ENCODE measurements at places on chromosomes 2 and 18.

DNA sequence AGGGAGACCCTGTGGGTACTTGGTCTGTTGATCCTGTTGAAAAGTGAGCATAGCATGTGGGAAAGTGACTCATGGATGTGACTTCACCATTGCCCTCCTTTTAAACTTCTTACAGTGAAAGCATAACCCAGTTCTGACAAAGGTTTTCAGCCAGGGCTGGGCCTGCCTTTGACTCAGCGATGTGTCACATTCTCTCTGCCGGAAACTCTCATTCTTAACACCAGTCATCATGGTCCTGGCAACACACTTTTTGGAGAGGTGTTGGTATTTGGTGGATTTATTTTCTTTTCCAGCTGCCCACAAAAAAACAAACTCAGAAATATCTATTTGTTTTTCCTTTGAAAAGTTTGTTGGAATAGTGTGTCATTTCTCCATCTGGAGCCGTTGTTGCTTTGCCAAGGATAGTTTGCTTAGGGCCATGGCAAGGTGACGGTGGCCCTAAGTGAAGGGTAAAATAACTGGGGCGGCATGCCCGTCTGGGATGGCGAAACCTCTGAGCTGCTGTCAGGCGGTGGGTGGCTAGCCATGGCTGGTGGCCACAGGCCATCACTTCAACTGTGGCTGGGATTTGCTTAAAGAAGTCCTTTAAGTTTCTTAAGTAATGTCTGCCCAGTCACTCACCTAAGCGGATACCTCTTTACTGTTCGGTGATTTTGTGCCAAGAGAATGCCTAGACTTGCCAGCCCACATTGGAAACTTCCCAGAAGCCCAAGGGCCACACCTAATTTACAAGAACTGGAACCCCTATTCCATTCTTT, 123.3 kb downstream of the LTBP1 start:
- no peak for DNase-seq

DNA sequence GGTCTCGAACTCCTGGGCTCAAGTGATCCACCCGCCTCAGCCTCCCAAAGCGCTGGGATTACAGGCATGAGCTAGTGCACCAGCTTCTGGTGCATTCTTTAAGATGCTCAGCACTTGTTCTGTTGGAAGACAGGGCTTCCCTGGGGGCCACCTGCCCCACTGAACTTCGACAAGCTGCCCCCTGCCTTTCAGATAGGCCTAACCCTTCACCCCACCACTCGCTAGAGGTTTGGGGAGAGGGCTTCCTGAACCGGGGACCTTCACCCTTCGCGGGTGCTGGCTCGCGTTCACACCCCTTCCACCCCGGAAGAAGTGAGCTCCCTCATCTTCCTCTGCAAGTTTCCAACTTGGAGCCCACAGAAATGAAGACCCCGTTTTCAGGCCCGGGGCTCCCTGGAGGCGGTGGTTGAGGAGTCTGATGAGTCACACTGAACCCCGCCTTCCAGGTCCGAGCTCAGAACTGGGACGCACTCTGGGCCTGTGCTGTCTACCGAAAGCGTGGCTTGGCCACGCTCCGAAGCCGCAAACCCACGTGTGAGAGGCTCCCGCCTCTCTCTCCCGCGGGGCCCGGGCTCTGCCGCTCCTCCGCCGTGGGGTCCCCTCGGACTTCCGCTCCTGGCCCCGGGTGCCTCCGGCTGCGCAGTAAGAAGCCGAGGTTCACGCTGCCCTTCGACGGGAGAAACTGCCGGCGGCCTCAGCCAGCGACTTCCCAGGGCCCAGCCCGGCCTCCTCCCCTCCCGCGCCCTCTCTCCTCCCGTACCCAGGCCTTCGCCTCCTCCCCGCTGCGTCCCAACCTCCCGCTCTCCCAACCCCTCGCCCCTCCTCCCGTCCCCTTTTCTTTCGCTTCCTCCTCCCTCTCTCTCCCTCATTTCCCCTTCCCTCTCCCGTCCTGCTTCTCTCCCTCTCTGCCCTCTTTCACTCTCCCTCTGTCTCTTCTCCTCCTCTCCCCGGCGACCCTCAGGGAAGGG, 47.5 kb upstream of the SP3 start:
- no peak for DNase-seq

GRCh38 chr2:85422072-85422457, 3.6 kb downstream of the SH2D6 start:
- DNase-seq = no peak

GRCh38 chr2:64967601-64968000, 21.6 kb upstream of the SLC1A4 start:
- DNase-seq = no peak

DNA sequence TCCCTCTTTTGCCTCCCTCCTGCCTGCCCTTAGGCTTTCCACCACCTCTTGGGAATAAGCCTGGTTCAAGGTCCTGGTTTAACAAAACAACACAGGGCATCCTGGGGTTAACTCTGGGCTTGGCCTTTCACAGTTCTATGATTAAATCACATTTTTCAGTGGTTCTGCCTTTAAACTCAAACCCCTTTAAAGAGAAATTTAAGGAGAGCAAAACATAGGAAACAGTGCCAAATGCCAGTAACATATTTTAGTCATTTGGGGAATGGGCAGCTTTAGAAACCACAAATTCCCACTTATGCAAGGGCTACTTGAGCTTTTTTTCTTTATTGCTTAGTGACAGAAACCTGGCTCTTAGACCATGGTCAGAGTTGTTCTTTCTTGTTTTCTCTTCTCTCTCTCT, 112.2 kb upstream of the FZD5 start:
- no peak for DNase-seq

GRCh38 chr2:23037596-23037995, 347.4 kb upstream of the KLHL29 start:
- no peak for DNase-seq

GRCh38 chr2:16031058-16031847, 90.9 kb downstream of the MYCN start:
- no peak for DNase-seq

DNA sequence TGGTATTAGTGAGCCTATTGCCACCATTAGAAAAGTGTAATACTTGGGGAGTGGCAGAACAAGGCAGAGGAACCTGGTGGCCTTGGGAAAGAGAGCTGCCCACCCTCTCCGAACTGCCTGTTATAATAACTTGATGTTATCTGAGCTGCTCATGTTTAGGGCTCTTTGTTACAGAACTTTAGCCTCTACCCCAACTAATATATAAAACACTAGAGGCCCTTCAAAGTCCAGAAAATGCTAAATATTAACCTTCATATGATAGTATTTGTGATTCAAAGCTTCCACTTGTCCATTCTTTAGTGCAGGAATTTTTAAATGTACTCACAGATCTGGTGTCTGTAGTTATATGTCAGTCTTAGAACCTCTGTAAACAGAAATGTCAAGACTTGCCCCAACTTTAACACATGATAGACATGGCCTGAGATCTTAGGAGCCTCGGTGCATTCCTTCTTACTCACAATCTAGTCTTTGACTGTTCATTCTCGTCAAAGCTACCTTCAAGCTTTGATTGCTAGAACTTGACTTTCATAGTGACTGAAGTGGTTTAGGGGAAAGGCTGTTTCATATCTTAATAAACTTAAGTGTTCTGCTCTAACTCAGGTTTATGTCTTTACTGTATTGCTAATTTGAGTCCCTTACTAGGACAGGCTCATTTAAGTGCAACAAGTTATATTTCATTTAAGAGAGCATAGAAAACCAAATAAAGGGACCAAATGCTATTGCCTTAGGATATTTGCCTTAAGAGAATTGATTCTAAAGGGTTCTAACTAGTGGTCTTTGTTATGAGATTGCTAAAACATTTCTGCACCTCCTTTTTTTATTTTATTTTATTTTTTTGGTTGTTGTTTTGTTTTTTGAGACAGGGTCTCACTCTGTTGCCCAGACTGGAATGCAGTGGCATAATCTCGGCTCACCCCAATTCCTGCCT, 41.6 kb downstream of the DDX1 start:
- DNase-seq = no peak

DNA sequence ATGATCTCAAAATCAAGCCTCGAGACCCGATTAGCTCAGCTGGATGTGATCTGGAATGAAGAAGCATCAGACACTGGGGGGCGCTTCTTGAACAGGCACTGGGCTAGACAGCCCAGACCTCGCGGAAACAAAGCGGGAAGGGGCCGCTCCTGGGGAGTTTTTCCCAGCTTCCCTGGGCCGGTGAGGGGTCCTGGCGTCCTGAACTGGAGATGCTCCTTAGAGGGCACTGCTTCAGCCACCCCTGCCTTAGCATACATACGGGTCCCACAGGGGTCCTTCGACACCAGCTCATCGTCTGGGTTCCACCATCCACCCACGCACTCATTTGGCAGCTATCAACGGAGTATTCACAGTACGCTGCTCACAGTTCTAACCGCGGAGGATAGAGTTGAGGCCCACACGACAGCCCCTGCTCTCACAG, 146.7 kb downstream of the TSN start:
- DNase-seq = peak; percentile 89

- DNase-seq = no peak
Observed at GRCh38 chr2:180523621-180524340, 456.6 kb upstream of the UBE2E3 start.

DNA sequence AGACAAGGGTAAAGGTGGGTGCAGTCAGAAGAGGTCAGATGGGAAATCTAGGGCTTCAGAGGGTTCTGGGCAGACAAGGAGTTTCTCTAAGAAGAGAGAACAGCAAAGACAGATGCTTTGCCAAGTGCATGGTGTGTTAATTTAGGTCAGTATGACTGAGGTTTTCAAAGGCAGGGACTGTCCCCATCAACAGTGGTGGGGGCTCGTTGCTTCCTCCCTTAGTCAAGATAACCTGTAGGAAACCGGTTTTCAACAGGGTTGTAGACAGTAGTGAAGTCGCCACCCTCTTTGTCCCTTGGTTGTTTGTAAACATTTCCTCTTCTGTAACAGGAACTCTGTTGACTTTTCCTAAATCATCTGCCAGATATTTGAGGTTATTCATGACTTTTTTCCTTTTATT, 11.6 kb downstream of the RAB12 start:
- DNase-seq = no peak

DNA sequence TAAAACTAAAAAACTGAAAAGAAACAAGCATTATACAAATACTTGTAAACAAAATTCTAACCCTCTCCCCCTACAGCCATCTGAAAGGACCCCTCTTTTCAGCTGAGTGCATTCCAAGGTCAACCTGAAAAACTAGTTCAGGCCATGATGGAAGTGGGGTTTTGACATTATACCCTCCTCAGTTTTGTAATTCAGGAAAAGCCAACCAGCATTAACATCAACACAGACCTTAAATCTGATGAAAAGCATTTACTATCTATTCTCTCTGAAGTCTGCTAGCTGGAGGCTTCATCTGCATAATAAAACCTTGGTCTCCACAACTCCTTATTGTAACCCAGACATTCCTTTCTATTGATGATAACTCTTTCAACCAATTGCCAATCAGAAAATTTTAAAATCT, 302.2 kb downstream of the CNTNAP5 start:
- DNase-seq = no peak

DNA sequence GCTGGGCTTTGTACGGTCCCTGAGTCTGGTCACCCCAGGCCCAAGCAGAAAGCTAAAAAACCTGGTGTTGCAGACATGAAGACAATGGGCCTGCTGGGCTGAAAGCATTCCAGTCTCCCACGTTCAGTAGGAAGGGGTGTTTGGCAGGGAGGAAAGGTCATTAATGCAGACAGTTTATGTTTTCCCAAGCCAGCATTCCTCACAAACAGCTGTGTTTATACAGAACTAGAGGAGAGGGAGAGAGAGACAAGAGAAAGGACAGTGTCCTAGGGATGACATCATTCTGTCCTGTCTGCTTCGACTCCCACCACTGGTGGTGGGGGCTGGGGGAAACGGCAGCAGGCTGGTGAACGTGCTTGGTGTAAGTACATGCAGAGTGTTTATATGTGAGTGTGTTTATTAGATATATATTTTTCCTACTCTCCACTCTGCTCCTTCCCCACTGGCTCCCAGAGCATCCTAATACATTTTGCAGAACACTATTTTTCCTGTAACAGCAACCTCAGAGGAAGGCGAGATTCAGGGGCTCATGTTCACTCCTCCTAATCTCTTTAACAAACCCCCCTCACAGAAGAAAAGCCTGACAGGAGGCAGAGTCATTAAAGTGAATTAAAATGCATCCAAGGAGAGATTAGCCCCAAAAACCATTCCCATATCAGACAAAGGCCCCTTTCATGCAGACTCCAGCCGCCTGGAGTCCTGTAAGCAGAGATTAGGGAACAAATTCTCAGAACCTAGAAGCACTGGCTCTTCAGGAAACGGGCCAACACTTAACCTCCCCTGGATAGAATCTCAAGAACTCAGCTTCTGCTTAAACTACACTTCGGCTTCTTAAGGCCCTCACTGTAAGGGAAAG, 380.4 kb downstream of the TNS1 start:
- peak; percentile 9 for DNase-seq

- no peak for DNase-seq
Observed at GRCh38 chr2:27792759-27793158, 21.2 kb downstream of the MRPL33 start.

- DNase-seq = no peak
Observed at GRCh38 chr2:146461068-146461467, 1383.8 kb upstream of the ACVR2A start.

DNA sequence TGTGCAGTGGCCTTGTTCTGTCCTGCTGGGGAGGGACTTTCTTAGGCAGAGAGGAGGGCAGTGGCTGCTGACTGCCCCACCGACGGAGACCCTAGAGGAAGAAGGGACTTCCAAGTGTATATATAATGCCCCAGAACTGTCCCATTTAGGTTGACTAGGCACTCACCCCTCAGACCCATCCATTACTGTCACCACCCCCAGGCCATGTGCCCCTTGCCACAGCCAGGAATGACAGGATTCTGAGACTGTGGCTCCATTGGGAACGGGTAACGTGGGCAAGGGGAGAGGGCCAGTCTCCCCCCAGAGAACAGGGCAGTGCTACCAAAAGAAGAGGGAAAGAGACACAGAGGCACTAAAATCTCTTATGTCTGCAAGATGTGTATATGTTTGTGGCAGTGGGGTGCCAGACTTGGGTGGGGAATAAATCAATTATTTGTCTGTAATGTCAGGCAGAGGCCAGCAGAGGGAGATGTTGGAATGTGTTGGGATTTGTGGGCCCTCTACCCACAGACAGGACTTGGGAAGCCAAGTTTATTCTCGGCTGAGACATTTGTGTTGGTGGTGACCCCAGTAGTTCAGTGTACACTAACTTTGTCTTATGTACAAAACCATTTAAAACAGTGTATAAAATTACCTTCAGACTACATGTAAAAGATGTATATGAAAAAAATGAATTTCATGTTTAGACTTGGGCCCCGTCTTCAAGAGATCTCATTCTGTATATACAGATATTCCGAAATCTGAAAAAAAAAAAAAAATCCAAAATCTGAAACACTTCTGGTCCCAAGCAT, 24.0 kb upstream of the TMEM37 start:
- peak; percentile 73 for DNase-seq

GRCh38 chr2:237581751-237582746, 8.5 kb downstream of the RAB17 start:
- peak; percentile 41 for DNase-seq

DNA sequence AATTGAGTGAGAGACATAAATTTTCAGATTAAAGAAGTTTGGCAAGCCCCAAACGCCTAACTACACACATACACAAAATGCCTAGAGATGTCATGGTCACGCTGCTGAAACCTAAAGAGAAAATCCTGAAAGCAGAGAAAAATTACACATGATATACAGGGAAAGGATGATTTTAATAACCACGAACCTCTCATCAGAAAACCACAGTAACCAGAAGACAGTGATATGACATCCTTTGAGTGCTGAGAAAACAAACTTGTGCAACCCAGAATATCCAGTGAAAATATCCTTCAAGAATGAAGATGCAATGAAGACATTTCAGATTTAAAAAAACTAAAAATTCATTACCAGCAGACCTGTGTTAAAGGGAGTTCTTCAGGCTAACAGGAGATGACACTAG, 122.4 kb upstream of the LMAN1 start:
- DNase-seq = no peak
